CD4-positive, alpha-beta T cell treated with Interleukin-4 for 4 hours (primary cell): ENCODE measurements at places on chromosomes 12 and 14.

- DNase-seq = no peak
Observed at GRCh38 chr14:80906946-80907345, 34.6 kb downstream of the CEP128 start.

GRCh38 chr14:52051871-52052270, 17.0 kb downstream of the NID2 start:
- no peak for DNase-seq

DNA sequence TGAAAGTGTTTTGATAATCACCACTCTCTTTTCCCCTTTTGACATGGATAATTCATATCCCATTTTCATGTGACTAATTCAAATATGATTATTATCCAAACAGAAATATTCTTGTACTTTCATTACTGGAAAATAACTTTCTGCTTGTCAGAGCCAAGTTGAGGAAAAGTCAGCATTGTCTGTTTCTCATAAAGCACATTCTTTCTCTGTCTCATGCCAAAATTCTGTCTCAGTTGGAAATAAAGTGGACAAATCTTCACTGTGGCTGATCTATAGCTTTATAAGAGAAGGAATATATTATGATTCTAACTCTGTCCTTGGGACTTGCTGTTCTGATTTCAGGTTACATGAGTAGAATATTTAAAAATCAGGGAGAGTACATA, 22.7 kb upstream of the PRICKLE1 start:
- DNase-seq = no peak

DNA sequence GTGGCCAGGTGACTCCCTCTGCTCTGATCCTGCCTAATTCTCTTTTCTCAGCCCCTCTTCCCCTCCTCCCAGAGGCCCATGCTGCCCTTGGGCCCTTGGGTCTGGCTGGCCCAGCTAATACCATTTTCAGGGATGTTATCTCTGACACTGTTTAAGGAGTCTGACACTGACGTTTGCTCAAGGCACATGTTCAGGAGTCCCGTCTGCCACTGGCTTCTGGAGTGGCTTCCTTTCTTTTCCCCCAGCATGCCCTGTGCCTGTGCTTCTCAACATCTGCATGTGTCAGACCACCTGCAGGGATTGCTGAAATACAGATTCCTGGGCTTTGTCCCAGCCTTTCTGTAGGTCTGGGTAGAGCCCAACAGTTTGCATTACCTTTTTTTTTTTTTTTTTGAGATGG, 128.9 kb downstream of the BCL11B start:
- no peak for DNase-seq

- DNase-seq = peak; percentile 33
Observed at GRCh38 chr12:10722905-10723746, at the start of gene YBX3. TSS of gene YBX3 (minus strand) at chr12:10723323. CDS start at chr12:10723111, 212 bp downstream.

- DNase-seq = no peak
Observed at GRCh38 chr12:49367381-49368239, at the start of gene SPATS2. TSS of gene SPATS2 (plus strand) at chr12:49367462. CDS start at chr12:49461013, 93,551 bp downstream.

- no peak for DNase-seq
Observed at GRCh38 chr12:105235281-105235731, 668 bp downstream of the APPL2 start.
